ENCODE measurements at places on chromosomes 4 and X.
A peak's percentile ranks its signal among the peaks of the same experiment; 100 is the strongest.

DNA sequence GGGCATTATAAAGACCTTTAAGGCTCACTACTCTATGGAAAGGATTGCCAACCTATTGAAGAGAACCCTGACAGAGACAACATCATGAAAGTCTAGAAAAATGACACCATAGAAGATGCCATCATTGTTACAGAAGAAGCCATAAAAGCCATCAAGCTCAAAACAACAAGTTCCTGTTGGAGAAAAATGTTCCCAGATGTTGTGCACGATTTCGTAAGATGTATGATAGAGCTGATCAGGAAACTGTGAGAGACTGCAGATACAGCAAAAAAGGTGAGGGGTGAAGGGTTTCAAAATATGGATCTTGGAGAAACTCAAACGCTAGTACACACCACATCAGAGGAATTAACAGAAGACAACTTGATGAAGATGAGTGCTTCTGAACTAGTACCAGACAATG is 53.3 kb downstream of the WDFY3 start:
- no peak for DNase-seq

GRCh38 chr4:118968813-118969212 is 80.2 kb downstream of the SYNPO2 start:
- no peak for DNase-seq

DNA sequence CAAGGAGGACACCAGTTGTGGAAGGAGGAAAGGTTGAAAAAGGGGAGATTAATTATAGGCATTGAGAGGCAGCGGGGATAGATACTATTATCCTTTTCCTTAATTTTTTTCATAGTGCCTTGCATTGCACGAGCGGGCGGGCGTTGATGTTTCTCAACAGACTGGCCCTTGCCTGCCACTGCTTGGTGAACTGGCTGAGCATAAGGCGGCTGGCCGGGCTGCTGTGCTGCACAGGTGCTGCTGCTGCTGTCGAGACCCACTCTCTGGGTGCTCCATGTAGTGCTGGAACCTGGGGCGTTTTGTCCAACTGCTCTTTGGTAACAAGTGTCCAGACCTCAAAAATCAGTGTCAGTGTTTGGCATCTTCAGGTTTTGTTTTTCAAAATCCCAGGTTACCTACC is 83.3 kb upstream of the PAQR3 start:
- DNase-seq: no peak

DNA sequence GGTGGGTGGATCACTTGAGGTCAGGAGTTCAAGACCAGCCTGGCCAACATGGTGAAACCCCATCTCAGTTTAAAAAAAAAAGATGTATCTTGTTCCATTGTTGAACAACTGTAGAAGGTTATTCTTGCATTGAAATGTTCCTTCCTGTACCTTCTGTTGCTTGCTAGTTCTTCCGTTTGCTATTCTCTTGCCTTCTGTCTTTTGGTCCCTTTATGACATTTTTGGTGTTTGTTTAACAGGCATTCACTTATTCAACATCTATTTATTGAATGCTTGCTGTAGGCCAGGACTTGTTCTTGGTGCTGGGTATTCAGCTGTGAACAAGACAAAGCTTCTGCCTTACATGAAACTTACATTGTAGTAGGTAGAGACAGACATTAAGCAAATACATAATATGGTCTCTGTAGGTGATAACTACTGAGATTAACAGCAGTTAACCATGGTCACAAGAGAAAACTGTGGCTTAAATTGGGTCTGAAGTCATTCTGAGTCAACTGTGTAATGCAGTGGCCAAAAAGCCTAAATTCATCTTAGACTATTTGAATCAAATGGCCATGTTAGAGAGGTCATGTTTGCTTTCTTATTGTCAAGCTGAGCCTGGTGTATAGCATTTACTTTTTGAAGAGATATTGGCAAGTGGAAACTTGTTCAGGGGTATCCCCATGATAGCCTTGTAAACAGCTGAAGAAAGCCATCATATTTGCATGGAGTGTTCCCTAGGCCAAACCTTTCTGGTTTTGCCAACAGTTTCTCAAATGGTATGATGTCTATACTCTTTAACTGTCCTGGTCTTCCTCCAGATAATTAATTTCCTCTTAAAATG is 35.6 kb downstream of the GAB1 start:
- DNase-seq: no peak

DNA sequence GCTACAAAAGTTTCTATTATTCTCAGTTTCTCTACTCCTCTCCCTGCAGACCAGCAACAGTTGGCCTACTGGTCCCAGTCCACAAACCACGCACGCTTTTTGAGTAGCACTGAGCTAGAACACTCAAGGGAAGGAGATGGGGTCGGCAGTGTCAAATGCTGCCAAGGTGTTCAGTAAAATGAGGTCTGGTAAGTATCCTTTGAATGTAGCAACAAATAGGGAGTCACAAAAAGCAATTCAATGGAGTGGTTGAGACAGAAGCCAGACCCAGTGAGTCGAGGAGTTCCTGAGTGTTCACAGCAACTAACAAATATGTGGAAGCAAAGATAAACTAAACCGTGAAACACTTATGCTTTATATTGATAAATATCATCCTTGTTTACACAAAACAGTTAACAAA is 355.7 kb downstream of the MID1IP1 start:
- peak; percentile 32 for DNase-seq

DNA sequence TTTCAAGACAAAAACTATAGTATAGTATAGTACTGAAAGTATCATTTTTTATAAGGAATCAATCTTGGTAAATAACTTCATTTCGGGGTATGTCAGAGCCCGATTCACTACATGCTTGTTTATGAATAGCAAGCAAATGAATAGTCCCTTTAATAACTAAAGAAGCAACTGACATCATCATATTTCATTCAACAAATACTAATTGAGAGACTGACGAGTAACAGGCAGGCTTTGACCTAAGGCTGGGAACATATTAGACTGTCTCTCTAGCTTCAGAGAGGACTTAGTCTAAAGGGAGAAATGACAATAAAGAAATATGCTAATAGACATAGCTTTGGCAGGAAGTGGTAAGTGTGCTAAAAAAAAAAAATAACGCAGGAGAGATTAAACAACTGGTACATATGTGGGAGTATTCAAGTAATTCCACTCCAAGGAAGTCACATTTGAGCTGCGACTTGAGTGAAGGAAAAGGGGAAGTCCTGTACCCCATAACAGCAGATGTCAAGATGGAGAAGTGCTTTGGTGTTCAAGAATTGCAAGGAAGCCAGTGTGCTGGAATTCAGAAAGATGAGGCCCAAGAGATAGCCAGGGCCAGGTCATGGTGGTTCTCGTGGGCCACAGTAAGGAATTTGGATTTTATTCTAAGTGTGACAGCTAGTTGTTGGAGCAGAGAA is 284.9 kb downstream of the FBXO8 start:
- DNase-seq: no peak

DNA sequence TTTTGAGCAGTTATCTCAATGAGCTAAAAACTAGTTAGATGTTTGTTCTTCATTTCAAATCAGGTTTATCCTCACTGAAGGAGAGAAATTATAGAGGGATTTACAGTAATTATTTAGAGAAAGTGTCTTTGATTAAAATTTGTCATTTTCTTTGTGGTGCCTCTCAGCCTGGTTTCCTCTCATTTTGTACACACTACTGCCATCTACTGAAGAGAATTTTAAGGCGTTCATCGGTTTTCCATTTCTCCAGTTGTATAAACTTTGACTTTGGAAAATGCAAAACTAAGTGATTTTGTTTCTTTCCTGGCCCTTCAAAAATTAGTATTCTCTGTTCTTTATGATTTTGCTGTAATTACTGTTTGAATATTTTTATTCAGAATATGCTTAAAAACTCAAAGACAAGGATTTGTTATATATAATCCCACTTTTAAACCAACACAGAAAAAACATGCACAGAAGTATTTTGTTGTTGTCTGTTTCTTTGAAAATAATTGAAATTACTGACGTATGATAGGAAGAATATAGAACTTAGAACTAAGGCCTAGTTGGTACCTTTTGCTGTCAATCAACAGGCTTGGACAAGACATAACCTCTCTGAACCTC is 34.4 kb upstream of the ANXA3 start:
- no peak for DNase-seq

DNA sequence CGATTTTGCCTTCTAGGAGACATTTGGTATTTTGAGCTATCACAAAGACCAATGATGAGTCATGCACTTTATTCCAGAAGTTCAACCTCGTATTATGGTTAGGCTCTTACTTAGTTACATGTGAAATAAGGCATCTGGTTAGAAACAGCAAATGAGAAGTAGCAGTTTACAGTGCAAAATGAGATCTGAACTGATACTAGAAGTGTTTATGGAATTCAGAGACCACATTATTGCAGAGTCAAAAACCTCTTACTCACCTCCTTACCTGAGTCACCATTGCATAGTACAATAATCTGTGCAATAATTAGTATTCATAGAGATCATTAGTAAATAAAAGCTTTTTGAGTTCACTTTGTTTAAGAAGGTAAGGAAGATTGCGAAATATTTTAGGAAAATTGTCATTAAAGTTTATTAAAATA is 38.7 kb downstream of the SEC24B start:
- DNase-seq: no peak
